ENCODE measurements at places on chromosomes 3 and 15.

DNA sequence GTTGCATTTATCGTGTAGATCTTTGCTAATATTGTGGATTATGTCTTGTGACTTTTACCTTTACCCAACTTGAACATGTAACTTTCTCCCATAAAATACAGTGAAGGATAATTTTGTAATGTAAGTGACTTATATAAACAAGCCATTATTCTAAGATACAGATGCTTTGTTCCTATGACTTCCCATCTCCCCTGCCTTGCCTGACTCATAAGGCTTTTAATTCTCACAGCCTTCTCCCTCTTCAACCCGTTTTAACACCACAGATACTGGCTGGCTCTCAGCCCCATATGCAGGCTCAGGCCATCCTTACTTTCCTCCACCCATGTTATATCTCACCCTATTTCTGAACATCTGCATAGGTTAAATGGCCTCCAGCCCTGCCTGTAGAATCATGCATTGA, 4.1 kb downstream of the CCNDBP1 start:
- DNase-seq = no peak

DNA sequence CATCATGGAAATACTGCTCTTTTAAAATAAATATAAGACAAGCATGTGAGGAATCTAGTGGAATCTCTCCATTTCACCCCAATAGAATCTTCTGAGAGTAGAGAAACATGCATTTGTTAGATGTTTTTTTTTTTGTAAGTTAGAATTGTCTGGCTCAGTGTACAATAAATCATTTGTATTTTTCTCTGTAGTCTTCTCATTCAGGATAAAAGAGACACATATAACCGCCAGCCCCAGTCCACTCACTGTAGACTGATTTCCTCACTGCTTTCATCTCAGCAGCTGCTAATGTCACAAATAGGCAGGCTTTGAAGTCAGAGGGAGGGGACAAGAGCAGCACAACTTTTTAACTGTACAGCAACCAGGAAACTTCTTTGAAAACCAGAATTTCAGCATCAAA, 140.2 kb upstream of the RBMS3 start:
- peak; percentile 64 for DNase-seq

- DNase-seq = no peak
These were observed 177.0 kb downstream of the CACNA2D3 start for GRCh38 chr3:54299169-54299935.

GRCh38 chr3:125957674-125958510, 11.1 kb upstream of the ROPN1B start:
- DNase-seq = no peak

GRCh38 chr15:33716025-33716424, 252.3 kb upstream of the CHRM5 start:
- DNase-seq = no peak

GRCh38 chr15:51172193-51172592, 77.5 kb upstream of the TNFAIP8L3 start:
- no peak for DNase-seq

DNA sequence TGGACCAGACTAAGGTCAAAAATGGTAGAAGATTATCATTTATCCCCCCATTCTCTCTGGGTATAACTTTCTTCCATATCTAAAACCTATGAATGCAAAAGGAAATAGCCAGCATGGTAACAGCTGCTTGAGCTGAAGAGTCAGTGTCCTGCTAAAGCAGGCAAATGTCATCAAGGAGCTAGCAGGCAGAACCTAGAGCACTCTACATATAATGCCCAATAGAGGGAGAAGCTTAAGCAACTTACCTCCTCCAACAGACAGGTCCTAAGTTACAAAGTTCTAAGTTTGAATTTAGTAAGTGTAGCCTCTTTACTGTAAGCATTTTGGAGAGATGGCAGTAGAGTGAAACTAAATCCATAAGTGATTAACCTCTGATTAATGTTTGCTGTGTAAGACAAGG, 7.7 kb downstream of the RAF1 start:
- DNase-seq = no peak

GRCh38 chr15:83671603-83672002, 17.7 kb downstream of the ADAMTSL3 start:
- no peak for DNase-seq

DNA sequence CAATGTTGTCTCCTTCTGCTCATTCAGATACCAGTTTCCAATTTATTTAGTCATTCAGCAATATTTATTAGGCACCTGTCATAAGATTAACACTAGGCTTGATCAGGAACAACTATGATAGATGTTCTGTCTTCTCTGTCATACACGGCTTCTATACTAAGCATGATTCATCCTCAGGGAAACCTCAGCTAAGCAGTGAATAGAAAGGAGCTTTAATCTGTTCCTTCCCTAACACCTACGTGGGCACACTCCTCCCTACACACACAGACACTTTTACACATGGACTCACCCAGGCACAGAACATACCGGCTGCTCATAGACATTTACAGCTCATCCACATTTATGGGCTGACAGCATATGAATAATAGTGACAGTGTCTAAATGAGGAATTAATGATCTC, 136.9 kb downstream of the LEKR1 start:
- DNase-seq = no peak

DNA sequence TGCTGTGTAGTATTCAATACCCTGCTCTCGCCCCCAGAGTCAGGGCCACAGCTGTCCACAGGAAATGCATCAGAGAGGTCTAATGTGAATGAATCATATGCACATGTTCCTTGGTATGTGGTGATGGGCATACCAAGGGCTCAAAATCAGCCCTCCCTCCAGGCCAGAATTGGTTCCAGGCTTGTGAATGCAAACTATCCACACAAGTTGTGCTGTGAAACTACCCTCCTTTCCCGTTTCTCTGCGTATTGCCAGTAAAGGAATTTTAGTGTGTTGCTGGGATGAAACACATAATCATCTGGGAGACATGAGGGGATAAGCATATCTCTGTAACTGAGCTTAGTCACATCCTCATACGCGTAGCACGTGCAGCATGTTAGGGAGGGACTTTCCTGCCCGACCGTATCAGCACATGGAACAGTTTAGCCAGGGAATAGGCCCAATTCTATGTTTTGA, 9.2 kb upstream of the MME start:
- DNase-seq = no peak

GRCh38 chr3:11954312-11954934, 49.8 kb upstream of the SYN2 start:
- DNase-seq = no peak

GRCh38 chr3:163929069-163929652, 1149.1 kb downstream of the SI start:
- DNase-seq = no peak

DNA sequence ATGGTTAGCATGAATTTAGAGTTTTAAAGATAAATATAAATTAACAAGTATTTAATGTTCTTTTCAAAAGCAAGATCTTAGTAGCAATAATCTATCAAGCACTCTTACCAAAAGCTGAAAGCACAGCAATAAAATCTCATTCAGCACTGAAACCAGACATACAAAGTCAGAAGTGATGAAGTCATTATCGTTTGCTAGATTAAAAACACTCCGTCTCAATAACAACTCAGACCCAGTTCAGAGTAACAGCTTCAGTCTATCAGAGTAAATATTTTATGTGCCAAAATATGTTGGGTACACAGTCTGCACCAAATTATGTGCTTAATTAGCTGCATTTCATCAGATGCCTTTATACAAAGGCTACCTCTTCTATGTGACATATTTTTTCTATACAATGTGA, 41.6 kb downstream of the CPA3 start:
- no peak for DNase-seq

- no peak for DNase-seq
These were observed 40.3 kb downstream of the HGD start for GRCh38 chr3:120641696-120642246.

DNA sequence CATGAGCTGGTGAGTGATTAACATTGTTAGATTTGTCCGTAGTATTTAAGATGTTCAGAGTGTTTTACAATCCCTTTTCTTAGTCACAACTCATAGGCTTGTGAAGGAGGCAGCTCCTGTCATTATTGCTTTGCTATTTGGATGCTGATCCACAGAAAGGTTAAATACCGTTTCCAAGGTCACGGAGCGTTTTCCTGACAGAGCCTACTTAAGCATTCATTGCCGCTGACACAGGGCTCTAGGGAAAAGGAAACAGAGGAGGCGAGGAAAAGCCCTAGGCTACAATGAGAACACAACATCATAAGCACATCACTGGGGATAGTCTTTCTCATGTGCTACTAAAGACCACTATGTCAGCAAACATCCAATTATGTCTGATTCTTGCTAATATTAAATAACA, 38.5 kb upstream of the CPB1 start:
- DNase-seq = no peak

GRCh38 chr3:195009616-195010015, 261.3 kb downstream of the XXYLT1 start:
- DNase-seq = no peak

DNA sequence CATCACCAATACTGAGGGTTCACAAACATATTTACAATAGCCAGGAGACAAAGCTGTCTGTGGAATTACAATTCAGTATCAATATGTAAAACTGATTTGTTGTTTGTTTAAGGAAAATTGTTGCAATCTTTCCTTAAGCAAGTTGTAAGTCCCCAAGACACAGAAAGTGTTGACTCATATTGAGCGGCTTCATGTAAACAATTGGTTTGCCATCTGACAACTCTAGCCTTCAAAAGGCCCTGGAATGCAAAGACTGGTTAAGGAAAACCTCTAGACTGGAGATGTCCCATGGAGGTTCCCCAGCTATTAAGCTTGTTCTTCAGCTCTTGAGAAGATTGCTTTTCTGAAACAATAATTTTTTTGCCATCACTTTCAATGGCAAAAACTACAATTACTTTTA, 283.7 kb upstream of the PROK2 start:
- DNase-seq = no peak

- DNase-seq = no peak
These were observed 15.4 kb downstream of the TGM5 start for GRCh38 chr15:43251185-43251870.

DNA sequence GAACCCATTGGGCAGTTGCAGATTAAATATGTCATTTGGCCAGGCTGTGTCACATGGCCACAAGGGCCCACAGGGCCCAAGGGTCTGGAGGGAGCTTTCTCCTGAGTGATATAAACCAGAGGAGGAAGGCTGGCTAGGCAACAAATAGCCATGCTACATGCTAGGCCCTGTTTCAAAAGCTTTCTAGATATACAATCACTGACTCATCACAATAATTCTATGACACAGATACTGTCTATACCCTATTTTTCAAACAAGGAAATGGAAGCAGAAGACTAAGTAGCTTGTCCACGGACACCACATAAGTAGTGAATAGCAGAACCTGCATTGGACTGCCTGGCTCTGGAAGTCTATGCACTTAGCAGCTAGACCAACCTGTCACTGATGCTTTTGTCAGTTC, 625.4 kb downstream of the NTRK3 start:
- no peak for DNase-seq

DNA sequence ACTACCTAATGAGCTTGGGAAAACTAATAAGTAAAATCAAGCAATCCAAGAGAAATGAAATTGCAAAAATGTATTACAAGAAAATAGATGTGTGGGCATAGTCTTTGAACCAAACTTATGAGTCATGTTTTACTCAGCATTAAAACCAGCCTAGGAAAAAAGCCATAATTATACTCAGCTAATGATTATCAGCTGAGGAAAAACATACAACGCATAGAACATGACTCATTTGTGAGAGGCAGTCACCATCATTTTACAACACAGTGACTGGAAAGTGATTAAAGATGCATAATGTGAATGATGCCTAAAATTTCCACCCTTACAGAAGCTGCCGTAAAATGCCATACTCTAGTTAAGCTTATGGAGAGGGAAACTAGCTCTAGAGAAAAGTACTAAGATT, 238.0 kb upstream of the EOMES start:
- DNase-seq = no peak

- no peak for DNase-seq
These were observed 264.9 kb downstream of the EBLN2 start for GRCh38 chr3:73326396-73326795.

- DNase-seq = no peak
These were observed 24.2 kb downstream of the MITF start for GRCh38 chr3:69763458-69763857.

DNA sequence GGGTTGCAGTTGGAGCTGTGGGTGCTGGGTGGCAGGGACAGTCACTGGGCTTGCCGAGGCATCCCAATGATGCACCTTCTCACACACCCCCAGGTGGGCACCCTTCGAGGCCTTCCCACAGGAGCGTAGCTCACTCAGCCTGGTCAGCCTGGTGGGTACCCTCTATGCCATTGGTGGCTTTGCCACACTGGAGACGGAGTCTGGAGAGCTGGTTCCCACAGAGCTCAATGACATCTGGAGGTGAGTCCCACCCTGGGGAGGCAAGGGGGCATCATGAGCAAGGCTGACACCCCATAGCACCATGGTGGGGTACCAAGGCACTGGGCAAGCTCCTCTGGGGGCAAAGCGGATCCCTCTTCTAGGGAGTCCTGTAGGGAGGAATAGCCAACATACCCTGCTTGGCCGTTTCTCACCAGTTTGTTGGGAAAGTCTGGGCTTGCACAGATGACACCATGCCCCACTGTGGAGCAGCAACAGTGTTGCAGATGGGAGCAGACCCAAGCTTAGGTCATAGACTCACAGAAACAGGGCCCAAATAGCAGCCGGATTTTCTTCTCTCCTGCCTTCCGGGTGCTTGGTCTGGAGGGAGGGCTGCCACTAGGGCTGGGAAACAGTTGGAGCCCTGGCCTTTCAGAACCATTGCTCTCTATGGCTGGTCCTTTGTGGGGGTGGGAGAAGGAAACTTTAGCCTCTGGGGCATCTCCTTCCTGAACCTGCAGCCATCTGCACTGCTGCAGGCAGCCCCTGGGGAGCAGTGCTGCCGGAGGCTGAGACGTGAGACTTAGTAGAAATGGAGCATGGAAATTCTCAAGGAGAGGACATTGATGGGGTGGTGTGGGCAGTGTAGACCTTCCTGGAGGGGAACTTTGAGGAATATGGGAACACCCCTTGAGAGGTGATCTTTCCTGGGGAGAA, 5.7 kb downstream of the KLHL40 start:
- DNase-seq = no peak

DNA sequence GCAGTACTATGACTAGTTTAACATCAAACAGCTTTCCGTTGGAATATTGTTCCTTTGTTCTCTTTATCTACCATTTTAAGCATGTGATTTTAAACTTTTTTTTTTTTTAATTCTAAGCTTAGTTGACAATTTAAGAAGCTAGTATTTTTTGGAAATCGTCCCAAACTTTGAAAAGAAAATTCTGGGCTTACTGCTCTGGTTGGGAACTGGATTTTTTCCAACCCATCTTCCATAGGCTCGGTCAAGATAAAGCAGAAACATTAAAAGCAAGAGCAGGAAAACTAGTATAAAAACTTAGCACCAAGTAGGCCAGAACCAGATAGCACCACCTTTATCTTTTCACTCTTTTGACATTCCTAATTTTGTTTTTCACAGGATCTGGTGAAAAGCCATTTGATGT, 49.9 kb downstream of the TSC22D2 start:
- DNase-seq = no peak

All from left lung (tissue), 14 donors.